ENCODE measurements at places on chromosomes 4 and X. TPM values are rescaled to one million over a fixed set of nuclear protein-coding genes. Genes with fewer than 3 reads are reported as not detected.

MCF2 gene
- total RNA-seq: 0.72 TPM

ZNF674 gene
- total RNA-seq: 4.6 TPM

DCLK2 gene
- 0.42 TPM for total RNA-seq

SYTL5 gene
- 0.70 TPM for total RNA-seq

ASB9 gene
- not detected for total RNA-seq

DDX53 gene
- total RNA-seq: not detected

TLL1 gene
- total RNA-seq: 0.56 TPM

CSAG3 gene
- 0.35 TPM for total RNA-seq

CACNA1F gene
- 1.0 TPM for total RNA-seq

FANCB gene
- total RNA-seq: 12.8 TPM

MAGEA11 gene
- not detected for total RNA-seq

RRH gene
- 0.16 TPM for total RNA-seq

ADH1C gene
- not detected for total RNA-seq

BRS3 gene
- total RNA-seq: not detected

HEPH gene
- 70.3 TPM for total RNA-seq

EVC2 gene
- 11.7 TPM for total RNA-seq

GAGE2A gene
- not detected for total RNA-seq

Data from endodermal cell (in vitro differentiated cells).